NCI-H1417 treated with DMSO at 0.1 percent for 48 hours (cell line): ENCODE measurements at places on chromosomes 4 and X.

GRCh38 chrX:48751343-48751742, 10.2 kb upstream of the GLOD5 start:
- no peak for DNase-seq

DNA sequence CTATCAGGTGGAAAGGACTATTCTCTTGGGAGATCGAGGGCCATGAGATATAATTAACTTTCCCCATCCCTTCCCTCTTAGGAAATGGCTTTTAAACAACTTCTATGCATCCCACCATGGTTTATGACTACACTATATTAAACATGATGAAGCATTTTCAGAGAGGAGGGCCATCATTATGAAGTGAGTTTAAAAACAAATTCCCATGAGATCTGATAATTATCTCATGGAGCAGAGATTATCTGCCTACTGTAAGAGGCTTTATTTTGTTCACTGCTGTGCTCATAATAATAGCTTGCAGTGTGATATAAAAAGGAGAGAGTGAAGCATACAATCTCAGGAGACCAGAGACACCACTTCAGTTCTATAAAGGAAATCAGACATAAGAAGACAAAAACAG, 330.5 kb upstream of the ZFP42 start:
- DNase-seq: no peak

DNA sequence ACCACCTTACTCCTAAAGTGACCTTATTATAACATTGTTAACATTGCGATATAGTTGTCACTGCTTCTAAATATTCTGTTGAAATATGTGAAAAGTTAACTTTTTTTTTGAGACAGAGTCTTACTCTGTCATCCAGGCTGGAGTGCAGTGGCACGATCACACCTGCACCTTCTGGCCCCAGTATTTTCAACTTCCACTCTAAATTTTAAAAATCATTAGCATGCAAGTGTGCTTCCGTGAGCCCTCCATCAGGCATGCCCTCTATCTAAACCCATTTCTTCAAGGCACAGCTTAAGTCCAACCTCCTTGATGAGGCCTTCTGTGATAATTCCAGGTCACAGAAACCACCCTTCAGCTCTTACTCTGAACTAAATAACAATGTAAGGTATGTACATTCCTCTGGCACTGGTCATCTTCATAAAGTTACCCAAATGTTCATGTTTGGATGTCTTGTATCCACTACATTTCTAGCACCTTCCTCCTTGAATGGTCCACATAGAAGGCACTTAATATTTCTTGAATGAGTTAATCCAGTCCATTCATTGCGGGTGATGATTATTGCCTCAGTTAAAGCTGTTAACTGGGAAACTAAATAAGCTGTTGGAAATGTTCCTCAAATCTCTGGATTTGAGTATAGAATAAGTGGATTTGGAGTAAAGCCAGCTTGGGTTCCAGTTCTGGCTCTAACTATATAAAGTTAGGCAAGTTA, 38.6 kb upstream of the TMEM131L start:
- no peak for DNase-seq

GRCh38 chrX:48482526-48482925, 6.5 kb downstream of the FTSJ1 start:
- DNase-seq: no peak

DNA sequence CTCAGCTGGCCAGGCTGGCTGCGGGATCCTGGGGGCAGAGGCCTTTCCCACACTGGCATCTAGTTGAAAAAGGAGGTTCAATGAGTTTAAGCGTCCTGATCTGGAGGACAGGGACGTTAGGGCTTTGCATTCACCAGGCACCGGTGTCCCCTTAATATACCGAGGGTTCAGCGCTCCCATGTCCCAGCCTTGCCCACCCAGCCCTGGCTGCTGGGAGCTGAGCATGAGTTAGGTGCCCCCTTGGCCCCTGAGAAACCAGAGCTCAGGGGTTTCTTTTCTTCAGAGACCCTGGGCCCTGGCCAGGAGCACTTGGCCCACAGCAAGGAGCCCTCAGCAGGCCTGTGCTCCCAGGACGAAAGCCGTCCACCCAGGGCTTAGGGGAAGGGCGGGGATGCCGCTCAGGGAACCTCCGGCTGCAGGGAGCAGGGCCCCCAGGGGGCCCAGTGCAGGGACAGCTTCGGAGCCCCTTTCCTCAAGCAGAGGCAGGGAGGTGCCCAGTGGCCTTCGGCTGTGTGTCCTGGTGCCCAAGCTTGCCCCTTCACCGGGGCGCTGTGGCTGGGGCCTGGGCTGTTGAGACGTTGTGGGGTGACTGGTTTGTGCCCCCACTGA, 20.9 kb upstream of the DUSP9 start:
- no peak for DNase-seq

- DNase-seq: no peak
These were observed 13.1 kb upstream of the AFF1 start for GRCh38 chr4:86921608-86922252.

- DNase-seq: no peak
These were observed 765.7 kb upstream of the FTHL17 start for GRCh38 chrX:31837445-31838049.

DNA sequence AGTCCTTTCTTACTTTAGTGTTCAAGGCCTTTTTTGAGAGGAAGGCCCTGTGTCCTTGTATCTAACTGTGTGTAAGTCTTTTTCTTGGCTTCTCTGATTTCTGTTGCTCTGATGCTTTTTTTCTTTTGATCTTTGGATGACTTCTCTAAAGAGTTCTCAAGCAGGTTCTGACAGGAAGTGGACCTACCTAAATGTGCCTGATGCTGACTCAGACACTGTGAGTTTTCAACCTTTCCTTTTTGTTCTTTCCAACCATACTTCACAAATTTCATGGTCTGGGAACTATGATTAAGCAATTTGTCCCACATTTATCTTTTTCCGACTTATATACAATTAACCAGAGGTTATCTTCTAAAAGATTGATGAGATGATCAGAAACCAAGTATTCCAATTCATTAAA, 96.5 kb downstream of the SYTL5 start:
- no peak for DNase-seq

- no peak for DNase-seq
These were observed 45.9 kb downstream of the HMGB2 start for GRCh38 chr4:173288296-173288695.

DNA sequence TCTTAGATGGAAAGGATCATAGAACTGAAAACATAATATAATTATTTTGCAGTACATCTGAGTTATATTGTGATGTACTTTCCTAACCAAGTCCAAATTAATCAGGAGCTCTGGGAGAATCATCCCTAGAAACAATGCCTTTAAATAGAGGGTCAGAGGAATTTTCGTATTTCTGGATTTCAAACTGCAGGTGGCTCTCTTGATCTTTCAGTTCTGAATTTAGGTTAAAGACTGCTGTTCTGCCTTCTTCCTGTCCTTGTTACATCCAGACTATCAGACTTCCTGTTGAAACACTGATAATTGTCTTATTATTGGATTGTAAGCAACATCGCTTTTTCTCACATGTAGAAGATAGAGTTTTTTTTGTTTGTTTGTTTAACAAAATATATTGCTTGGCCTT, 142.7 kb downstream of the RPA4 start:
- no peak for DNase-seq

- no peak for DNase-seq
These were observed 23.2 kb upstream of the PTTG2 start for GRCh38 chr4:37936889-37937498.

GRCh38 chr4:65665771-65666523, 4.3 kb downstream of the EPHA5 start:
- DNase-seq: no peak

GRCh38 chrX:9682861-9683260, 82.8 kb downstream of the GPR143 start:
- DNase-seq: no peak

DNA sequence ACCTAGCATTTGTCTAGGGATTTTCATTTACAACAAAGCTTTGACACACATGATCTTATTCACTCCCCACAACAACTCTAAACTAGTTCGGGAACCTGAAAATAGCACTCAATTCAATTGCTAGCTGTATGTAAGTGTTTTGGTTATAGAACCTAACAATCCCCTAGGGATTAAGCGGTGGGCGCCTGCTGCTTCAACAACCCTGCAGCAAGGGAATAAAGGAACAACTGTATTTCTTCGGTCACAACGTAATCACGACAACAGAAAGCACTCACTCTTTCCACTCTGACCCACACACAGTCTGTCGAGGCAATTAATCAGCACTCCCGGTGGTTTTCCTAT, 674 bp upstream of the DIAPH2 start:
- no peak for DNase-seq

DNA sequence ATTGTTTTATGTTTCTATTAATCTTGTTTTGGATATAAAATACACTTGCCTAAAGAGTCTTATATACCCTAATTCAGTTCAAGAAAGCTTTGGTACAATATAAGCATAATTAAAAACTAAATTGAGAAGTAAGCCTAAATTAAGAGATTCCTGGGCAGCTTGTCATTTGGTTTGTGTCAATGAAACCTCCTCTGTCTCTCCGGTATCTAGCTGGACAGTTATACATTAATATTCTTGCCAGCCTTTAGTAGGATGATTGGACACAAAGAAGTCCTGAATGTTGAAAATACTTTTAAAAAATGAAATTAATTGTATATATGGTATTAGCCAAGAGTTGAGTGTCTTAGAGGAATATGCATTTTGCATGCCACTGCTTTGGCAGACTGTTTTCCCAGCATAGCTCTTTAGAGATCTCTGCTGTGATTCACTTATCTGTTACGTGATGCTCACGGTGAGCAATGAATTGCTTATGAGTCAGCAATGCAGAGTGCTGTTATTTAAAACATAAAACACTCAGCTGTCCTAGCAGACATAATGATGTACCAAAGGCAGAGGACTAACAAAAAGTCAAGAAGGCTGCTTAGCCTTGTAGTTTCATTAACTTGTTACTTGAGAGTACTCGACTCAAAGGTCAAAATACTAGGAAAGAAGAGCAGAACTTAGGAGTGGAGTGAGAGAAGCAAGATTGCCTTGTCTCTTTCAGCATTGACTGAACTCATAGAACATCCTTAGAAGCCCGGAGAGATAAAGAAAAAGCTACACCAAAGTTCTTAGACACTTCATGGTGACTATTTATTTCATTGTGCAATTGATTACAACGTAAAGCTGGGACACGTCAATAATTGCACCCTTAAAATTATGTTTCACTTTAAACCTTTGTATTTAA, 1296.1 kb upstream of the PCDH7 start:
- no peak for DNase-seq

DNA sequence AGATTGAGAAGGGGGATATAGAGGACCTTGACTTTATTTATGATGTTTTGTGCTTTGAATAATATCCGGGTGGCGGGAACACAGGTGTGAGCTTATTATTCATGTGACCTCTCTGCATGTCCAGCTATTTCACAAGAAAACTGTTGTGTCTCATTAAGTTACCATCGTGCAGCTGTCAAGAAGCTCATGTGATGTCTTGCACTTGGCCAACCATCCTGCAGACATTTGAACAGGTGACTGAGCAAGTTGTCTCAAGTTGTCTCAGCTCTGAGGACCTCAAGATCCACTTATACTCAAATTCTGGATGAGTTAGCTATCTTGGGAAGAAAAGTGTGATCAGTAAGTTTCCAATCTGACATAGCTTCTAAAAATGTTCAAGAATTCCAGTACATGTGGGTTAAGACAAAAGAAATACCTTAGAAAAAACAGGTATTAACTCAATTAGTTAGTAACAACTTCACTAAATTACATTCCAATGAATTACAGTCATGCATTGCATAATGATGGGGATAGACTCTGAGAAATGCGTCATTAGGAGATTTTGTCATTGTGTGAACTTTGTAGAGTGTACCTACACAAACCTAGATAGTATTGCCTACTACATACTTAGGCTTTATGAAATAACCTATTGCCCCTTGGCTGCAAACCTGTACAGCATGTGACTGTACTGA, 462.2 kb downstream of the INPP4B start:
- no peak for DNase-seq

DNA sequence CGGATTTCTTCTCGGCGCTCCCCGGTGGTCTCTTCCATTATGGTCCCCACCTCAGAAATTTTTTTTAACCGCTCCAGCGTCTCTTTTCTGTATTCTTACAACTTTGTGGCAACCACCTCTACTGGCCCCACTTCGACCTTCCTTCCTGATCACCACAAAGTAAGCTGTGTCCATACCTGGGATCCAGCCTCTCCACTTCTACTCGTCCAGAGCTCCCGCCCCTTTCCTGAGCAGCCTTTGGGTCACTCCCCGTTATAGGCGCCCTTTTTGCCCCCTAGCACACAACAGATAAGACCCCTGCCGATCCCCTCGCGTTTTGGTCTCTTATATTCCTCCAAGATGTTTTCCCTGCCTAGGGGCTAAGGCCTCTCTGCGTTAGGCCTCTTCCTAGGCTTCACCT, 557 bp downstream of the PIGG start:
- DNase-seq: no peak

GRCh38 chr4:87410157-87410556, 12.2 kb upstream of the NUDT9 start:
- no peak for DNase-seq

DNA sequence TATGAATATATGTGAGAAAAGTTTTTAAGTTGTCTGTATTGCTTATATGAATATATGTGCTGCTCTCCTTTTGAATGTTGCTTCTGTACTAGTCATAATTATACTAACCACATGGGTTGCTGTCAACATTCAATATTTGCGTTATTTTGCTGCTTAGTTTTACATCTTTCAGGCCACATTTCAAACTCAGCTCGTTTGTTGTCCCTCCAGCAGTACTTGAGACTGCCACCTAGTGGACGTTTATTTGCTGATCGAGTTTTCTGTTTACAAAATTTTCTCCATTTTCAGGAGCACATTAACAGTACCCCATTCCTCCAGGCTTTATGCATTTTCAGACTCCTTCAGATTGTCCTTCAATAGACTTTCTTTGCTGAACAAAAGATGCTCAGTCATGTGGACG, 75.8 kb downstream of the NUDT11 start:
- DNase-seq: no peak

GRCh38 chr4:108118505-108118904, 50.2 kb downstream of the LEF1 start:
- peak; percentile 90 for DNase-seq

- DNase-seq: no peak
These were observed 22.3 kb downstream of the DLG3 start for GRCh38 chrX:70466968-70467367.

DNA sequence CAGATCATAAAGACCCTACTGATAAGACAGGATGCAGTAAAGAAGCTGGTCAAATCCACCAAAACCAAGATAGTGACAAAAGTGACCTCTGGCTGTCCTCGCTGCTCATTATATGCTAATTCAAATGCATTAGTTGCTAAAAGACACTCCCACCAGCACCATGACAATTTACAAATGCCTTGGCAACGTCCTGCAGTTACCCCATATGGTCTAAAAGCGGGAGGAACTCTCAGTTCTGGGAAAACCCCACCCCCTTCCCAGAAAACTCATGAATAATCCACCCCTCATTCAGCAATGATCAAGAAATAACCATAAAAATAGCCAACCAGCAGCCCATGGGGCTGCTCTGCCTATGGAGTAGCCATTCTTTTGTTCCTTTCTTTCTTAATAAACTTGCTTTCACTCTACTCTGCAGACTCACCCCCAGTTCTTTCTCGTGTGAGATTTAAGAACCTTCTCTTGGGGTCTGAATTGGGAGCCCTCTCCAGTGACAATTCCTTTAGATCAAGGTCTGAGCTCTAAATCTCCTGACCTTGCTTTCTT, 217.1 kb upstream of the STS start:
- DNase-seq: no peak

GRCh38 chr4:186621959-186622553, 66.7 kb upstream of the MTNR1A start:
- no peak for DNase-seq
